ENCODE measurements at places on chromosomes 4 and X. TPM values are rescaled to one million over a fixed set of nuclear protein-coding genes. Genes with fewer than 3 reads are reported as not detected.

- DNase-seq, result peak; percentile 53
These were observed 40.1 kb downstream of the NOP14 start for GRCh38 chr4:2923141-2923551.

- DNase-seq, result no peak
These were observed 109.9 kb downstream of the SH3RF1 start for GRCh38 chr4:169160825-169161224.

GRCh38 chr4:76813070-76813469 is 84.9 kb downstream of the SOWAHB start:
- no peak for DNase-seq

DNA sequence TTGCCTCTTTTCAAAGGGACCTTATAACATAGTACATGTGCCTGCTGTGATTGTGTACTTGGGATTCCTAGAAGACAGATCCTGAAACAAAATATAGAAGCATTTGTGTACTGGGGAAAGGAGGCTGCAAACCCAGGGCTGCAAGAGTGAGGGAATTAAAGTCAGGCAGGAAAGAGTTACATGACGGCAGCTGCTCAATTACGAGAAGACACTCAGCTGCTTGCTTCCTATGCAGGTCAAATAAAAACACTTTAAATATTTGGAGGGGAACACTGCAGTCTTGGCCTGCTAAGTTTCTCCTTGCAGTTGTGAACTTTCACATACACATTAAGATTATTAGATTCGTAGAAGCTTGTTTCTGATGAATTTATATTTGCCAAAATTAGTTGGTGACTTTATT is 191.9 kb upstream of the CXCL13 start:
- no peak for DNase-seq

- DNase-seq, result no peak
These were observed 124.5 kb upstream of the NEIL3 start for GRCh38 chr4:177185151-177185550.

Gene POU4F2
- not detected for total RNA-seq

DNA sequence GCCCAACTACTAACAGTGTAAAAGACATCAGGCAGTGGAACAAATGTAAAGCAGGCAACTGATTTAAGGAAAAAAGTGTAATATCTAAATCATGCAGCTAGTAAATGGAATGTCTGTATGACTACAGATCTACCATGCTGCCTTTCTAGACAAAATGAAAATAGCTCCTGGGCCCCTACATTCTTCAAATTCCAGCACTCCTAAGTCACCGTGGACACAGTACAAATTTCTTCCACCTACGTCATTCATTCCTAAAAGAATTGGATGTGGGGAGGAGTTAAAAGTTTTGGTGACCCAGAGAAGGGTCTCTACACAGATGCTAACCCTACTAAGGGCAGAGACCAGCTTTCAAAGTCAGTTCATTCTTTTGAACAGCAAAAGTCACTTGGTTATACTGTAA is 137.2 kb upstream of the ARHGEF9 start:
- peak; percentile 41 for DNase-seq

GRCh38 chr4:14967982-14968381 is 34.3 kb upstream of the CPEB2 start:
- DNase-seq, result no peak

DNA sequence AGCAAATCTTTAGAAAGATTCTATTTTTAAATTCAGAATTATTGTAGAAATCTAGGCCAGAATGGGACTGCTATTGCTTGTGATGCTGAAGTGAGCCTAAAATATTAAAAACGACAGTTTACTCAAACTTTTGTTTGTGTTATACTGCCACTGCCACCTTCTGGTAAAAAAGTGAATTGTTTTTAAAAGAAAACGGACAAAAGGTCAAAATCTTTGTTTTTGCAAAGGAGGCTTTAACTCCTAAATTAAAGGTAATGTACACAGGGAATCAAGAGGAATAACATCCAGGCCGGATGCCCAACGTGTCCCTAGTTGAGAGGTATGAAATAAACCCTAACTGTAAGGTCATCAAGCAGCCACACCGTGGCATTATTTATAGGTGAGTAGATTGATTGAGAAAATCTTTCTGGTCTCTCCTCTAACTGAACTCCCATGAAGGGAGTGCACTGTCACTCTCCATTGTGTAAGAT is 338.3 kb upstream of the GALNT7 start:
- no peak for DNase-seq

- no peak for DNase-seq
These were observed 281.5 kb upstream of the KLF3 start for GRCh38 chr4:38382520-38382919.

Gene CYSLTR1
- not detected for total RNA-seq

- DNase-seq, result no peak
These were observed at the start of gene MAGEE2 for GRCh38 chrX:75784680-75785491. Gene MAGEE2 (minus strand): TSS chrX:75785254. CDS start chrX:75785051, 203 bp downstream.

DNA sequence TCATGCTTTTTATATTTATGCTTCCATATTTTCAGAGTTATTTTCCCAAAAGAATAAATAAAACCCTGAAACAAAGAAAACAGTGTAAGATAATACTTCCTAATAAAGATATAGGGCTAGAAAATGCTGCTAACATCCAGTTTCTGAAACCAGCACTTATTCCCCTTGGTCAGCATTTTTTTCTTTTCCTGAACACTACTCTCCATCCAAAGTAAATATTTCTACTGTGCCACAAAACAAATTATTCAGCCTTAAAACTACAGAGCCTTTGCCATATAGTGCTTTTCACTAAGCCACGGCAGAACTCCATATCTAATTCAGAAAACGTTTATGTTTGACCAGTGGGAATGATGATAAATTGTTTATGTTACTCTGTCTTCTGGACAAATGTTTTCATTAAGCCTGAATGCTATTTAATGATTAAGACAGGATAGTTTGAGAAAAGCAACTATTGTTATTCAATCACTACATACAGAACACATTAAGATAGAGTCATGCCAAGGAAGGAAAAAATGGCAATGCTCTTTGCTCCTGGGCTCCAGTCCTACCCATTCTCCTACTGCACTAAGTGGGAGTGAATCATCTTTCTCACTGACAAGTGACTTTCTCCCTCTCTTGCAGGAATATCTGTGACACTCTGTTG is 723.9 kb downstream of the FAT4 start:
- DNase-seq, result no peak

DNA sequence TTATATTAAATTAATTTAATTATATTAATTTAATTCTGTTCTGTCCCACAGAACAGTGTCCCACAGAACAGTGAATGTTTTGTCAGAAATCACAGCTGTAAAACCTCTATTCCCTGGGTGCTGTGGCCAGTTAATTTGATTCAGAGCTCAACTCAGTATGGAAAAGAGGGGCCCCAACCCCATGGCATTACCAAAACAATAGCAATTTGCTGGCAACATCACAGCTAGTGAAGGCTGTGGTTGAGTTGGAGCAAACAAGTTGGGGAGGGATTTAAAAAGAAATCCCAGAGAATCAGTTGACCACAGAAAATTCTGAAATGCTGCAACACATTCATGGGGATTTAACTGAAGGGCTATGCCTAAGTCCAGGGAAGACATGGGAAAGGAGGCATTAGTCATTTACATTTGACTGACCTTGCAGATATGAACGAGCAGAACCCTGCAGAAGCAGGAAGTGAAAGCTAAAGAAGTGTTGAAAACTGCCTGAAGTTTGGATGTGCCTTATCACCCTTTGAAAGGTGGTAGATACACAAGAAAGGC is 30.1 kb downstream of the PDHA2 start:
- DNase-seq, result no peak

DNA sequence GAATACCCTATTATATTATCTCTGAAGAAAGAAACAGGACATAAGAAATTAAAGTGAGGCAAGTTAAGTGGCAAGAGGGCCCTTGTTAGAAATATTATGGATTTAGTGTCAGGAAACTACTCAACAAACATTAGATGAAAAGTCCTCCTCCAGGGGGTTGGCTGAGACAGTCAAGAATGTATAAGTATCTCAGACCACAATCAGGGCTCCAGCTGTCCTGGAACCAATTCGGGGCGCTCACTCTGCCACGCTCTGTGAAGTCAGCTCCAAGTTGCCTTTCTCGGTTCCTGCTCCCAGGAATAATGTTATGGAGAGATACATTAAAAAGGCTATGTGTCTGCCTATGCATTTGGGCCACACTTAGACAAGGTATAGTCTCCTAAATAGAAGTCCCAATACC is 73.3 kb downstream of the RASGEF1B start:
- DNase-seq, result no peak

DNA sequence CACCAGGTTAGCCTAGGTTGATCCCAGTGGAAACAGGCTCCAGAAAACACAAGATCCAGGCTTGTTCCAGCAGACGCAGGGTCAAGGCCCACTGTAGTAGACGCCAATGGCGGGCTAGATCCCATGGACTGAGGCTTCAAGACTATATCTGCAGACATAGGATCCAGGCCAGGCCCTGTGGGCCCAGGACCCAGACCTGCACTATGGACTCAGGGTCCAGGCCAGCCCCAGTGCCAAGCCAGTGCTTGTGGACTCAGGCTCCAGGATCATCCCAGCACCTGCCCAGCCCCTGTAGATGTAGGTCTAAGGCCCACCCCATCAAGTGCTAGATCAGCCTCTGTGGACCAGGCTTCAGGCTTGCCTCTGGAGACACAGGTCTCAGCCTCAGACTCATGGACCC is 300.9 kb downstream of the CHIC1 start:
- no peak for DNase-seq

Gene RAB41
- not detected for total RNA-seq

GRCh38 chrX:133335027-133335426 is 80.3 kb downstream of the GPC4 start:
- DNase-seq, result peak; percentile 11

DNA sequence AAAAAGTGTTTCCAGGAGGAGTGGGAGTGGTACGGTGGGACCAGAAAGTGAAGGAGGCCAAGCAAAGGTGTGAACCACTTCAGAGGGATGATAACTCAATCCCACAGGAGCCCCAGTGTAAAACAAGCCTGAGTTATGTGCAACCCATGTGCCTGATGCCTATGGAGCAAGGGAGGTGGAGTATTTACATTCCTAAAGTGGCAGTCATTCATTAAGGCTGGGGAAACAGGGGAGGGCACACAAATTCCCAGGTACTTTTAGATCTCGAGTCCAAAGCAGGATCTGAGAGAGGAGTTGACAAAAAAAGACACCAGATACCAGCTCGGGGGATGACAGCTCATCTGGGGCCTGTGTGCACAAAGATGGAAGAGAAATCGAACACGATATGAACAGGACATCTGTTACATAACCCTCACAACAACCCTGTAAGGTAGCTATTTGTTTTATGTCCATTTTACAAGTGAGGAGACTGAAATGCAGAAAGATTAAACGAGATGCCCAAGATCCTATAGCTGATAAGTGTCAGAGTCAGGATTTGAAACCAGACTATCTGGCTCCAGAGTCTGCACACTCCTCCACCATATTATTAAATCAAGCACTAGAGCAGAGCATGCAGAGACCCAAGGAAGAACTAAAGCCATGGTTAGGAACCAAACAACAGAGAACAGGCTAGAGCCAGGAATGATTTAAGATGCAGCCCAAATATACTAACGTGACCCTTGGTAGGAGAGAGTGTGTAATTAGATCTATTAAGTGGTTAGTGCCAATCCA is 91.9 kb upstream of the MAPK10 start:
- DNase-seq, result peak; percentile 2

- DNase-seq, result no peak
These were observed 17.9 kb downstream of the COX18 start for GRCh38 chr4:73051625-73052024.

DNA sequence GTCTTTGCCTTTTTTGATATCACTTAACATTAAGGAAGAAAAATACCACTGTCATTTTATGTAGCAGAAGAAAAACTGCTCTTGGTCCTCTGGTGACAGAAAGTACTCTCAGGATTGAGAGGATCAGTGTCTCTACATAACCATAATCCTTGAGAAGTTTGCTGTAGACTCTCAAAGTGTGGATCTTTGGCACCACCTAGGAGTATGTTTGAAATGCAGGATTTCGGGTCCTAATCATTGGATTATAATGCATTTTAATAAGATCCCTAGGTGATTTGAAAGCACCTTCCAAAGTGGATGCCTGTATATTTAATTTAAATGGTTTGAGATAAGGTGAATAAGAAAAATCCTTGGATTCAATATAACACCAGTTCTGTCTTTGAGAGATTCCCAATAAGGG is 23.2 kb downstream of the MOB1B start:
- DNase-seq, result no peak

Gene PPEF2
- not detected for total RNA-seq

Gene TCEANC
- 3.0 TPM for total RNA-seq
